Activated CD8-positive, alpha-beta memory T cell treated with anti-CD3 and anti-CD28 coated beads for 1 hour (primary cell): ENCODE measurements at places on chromosomes 1 and 21.

GRCh38 chr1:93573940-93574469, 107.6 kb downstream of the BCAR3 start:
- DNase-seq, result no peak

- DNase-seq, result no peak
Measured at GRCh38 chr1:66607458-66607857, 73.5 kb downstream of the SGIP1 start.

- DNase-seq, result no peak
Measured at GRCh38 chr1:209556162-209556690, 27.3 kb upstream of the CAMK1G start.

DNA sequence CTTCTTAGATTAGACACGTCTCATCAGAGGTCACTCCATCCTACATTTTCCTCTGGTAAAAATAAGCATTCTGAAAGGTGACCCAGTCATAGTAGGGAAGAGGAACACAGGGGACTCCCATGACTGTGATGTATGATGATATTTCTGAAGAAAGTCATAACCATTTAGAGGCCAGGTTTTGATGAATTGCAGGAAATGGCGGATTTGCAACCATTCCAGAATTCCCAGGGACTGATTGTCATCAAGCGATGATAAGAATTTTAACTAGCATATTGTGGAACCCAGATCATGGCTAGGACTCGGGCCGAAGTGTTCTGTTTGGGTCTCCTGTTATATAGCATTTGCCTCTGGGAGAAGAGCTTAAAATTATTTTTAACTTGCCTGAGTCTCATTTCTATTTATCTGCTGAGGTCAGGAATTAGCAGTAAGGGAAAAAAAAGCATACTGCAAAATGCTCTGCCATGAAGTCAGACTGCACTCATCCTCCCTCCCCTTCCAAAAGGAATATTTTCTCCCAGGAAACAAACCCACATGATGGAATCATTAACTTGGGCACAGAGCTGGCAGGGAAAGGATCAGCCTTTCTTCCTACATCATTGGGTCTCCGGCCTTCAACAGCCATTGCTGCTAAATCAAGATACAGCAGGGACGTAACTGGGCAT, 286.7 kb downstream of the HLX start:
- no peak for DNase-seq

DNA sequence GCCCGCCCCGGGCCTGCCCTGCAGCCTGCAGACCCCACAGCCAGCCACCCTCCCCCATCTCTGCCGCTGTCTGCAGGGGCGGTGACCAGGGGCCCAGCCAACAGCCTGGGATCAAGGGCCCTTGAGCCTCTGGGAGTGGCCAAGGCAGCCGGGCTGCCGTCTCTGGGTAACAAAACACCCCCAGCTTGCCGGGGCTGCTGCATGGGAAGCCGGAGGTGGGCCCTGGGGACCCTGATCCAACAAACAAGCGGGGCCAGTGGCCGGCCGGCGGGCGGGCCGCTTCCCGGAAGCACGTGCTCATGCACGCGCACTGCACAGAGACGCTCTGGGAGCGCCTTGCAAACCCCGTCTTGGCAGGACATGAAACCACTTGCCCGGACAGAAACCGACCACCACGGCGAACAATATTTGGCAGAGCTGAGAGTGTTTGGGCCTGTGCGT, 13.2 kb downstream of the MEGF6 start:
- DNase-seq, result no peak

- DNase-seq, result no peak
Measured at GRCh38 chr21:27646691-27647090, 679.8 kb upstream of the ADAMTS5 start.

- DNase-seq, result no peak
Measured at GRCh38 chr1:63326106-63326472, 3.7 kb downstream of the FOXD3 start.

GRCh38 chr1:33335020-33335419, 14.1 kb upstream of the A3GALT2 start:
- DNase-seq, result no peak

DNA sequence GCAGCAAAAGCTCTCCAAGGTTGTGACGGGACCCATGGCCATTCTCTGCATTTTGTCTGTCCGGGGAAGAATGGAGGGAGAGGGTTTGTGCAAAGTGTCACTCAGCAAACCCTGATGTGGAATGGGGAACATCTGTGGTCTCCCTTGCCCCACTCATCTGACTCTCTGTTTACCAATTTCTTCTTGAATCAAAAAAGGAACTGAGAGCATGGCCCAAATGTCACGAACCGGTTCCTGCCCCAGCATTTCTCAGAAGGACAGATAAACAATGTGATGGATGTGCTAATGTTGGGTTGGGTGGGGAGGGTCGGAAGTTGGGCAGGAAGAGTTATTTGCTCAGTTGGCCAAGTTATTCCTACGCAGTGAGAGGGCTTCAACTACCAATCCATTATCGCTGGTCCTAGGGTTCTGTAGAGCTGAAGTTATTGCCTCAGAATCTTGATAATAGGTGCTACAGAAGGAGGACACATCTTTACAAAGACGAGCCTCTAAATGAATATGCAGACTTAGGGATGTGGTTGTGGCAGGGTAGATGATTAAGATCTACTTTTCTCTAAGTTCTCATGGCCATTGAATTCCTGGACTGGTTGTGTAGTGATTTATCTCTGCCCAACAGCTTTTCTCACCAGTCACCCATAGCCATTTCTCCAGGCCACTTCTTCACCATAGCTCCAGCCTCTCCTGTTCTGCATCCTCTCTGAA, 9.6 kb upstream of the DUSP12 start:
- no peak for DNase-seq

- no peak for DNase-seq
Measured at GRCh38 chr21:46190491-46191131, 6.4 kb upstream of the SPATC1L start.

DNA sequence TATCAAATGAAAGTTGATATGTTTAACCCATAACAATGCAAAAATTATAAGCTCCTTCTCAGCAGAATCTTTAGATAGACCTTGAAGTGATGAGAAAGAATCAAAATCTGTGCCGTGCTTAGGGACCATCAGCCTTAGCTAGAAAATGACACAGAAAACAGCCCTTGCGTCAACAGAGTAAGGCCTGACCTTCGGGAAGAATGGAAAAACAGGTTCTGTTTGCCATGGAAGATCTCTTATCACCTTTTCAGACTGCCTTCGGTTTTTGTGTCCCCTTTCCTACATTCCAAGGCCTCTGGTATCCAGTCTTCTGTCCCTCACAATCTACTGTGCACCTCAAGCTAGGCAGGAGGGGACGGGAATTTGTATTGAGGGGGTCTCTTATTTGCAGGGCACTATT, 37.6 kb upstream of the DPT start:
- DNase-seq, result no peak

DNA sequence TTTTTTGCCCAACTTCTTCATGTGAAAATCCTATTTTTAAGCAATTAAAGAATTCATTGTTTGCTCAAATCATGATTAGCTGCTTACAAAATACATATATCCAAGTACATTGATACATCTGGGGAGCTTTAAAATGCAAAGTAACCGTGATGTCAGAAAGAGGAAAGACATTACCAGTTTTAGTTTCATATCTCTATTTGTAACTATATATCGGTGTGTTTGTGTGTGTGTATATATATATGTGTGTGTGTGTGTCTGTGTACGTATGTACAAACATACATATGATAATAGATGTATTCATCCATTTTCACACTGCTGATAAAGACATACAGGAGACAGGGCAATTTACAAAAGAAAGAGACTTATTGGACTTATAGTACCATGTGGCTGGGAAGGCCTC, 310.1 kb downstream of the DPYD start:
- DNase-seq, result no peak

DNA sequence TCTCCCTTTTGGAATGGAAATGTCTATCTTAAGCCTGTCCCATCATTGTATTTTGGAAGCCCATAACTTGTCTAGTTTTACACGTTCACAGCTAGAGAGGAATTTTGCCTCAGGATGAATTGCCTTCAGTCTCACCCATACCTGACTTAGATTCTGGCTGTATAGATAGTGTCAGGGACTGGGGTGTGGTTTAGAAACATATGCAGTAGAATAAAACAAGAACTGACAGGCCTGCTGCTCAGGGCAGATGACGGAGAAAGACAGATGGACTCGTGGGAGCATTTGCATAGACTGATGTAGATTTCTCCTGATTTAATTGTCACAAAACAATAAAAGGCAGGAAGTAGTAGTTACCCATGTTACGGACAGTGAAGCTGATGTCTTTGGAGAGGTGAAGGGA, 166.7 kb downstream of the UCK2 start:
- no peak for DNase-seq

DNA sequence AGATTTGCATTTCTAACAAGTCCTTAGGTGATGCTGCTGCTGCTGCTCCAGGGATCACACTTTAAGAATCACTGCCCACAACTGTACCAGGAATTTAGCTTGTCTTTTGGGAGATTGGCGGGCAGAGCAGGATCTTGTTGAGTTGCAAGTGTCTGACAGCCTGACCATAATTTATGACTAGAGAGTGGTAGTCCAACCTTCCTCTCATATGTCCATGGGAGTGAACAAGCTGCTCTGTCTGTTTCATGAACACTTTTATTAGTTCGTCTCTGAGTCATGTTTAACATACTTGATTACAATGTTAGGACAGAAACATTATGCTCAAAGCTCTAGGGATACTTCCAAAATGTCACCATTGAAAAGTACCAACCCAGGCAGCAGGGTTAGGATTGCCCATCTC, 169.6 kb downstream of the TGFB2 start:
- DNase-seq, result no peak

GRCh38 chr1:72283022-72283306, 625 bp upstream of the NEGR1 start:
- no peak for DNase-seq

GRCh38 chr1:77347646-77348045, 65.8 kb downstream of the AK5 start:
- DNase-seq, result no peak

GRCh38 chr1:165894591-165894990, 67.2 kb downstream of the UCK2 start:
- DNase-seq, result no peak

GRCh38 chr1:51642739-51643142, 25.8 kb downstream of the OSBPL9 start:
- no peak for DNase-seq
